Retinal pigment epithelial cell (primary cell): ENCODE measurements at places on chromosomes 16 and 17.

DNA sequence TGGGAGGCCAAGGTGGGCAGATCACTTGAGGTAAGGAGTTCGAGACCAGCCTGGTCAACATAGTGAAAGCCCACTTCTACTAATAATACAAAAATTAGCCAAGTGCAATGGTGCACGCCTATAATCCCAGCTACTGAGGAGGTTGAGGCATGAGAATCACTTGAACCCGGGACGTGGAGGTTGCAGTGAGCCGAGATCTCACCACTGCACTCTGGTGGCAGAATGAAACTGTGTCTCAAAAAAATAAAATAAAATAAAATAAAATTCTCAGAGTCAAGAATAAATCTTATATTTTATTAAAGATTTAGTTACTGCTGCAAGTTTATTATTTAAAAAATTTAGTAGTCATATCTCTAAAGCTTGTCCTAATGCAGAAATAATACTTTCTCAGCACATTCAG lies 29.7 kb downstream of the ARL4D start:
- DNase-seq = no peak

- DNase-seq = no peak
Observed at GRCh38 chr16:54822492-54822891, 108.2 kb upstream of the IRX5 start.

GRCh38 chr16:53769787-53770186 lies 65.8 kb downstream of the FTO start:
- DNase-seq = no peak

GRCh38 chr16:84751947-84752346 lies 52.1 kb downstream of the USP10 start:
- no peak for DNase-seq

DNA sequence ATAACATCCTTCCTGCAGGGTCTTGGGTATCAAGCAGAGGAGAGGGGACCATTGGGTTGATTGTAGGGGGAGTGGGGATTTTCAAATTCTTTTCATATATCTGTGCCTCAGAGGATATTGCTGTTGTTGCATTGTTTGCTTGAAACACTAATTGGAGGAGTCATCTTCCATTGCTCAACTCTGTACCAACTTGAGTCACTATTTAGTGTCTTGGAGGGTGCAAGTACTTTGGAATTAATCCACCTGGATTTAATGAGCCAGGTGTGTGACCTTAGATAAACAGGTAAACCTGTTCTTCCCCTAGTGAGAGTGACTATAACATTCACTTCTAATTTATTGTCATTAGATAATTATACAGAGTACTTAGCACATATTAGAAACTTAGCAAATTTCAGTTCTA lies 151.3 kb upstream of the CNTNAP4 start:
- DNase-seq = no peak

- no peak for DNase-seq
Observed at GRCh38 chr17:40326014-40326831, 17.2 kb downstream of the RARA start.

DNA sequence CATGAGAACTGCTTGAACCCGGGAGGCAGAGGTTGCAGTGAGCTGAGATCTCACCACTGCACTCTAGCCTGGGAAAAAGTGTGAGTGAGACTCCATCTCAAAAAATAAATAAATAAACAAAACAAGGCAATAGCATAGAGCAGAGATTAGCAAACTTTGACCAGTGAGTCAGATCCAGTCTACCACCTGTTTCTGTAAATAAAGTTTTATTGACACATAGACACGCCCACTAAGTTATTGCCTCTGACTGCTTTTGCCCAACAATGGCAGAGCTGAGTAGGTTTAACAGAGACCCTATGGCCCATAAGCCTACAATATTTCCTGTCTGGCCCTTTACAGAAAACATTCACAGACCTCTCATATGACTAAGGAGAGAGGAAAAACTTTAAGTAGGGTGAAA lies 44.3 kb downstream of the XYLT1 start:
- no peak for DNase-seq

DNA sequence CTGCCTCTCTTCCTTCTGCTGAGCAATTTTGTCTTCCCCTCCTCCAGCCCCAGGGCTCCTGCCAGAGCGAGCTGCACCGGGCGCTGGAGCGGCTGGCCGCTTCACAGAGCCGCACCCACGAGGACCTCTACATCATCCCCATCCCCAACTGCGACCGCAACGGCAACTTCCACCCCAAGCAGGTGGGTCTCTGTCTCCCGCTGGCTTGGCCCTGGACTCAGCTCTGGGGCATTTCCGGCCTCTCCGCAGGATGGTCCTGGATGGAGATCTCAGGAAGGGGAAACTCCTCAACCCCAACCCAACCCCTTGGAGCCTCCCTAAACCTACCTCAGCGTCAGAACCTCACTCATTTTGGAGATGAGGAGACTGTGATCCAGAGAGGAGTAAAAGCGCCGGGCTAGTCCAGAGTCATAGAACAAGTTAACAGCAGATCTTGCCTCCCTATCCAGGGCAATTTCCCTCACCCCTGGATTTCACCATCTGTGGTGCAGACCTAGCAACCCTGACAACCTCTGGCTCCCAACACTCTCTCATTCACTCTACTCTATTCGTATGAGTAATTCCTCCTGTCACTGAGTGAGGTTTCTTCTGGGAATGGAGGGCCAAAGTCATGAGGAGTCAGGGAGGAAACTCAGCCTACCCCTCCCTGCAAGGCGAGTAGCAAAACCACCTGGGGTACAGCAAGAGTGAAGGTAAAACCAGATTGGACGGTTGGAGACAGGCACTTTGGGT lies 10.8 kb downstream of the IGFBP4 start:
- no peak for DNase-seq
